ENCODE measurements at places on chromosomes 12 and 14. TPM values are rescaled to one million over a fixed set of nuclear protein-coding genes. Genes with fewer than 3 reads are reported as not detected.

The BMP4 gene
- total RNA-seq, result not detected

The CDH24 gene
- total RNA-seq, result 1.1 TPM

The PARP11 gene
- total RNA-seq, result 23.0 TPM

The CEBPE gene
- 0.34 TPM for total RNA-seq

The C12orf54 gene
- not detected for total RNA-seq

The SLC38A1 gene
- total RNA-seq, result 167 TPM

The KRT83 gene
- not detected for total RNA-seq

The IGFBP6 gene
- total RNA-seq, result 1.3 TPM

The ABHD12B gene
- total RNA-seq, result not detected

Measured in activated CD4-positive, alpha-beta T cell treated with anti-CD3 and anti-CD28 coated beads for 36 hours (primary cell).